ENCODE measurements at places on chromosomes 7 and 10. TPM values are rescaled to one million over a fixed set of nuclear protein-coding genes. Genes with fewer than 3 reads are reported as not detected.

DNA sequence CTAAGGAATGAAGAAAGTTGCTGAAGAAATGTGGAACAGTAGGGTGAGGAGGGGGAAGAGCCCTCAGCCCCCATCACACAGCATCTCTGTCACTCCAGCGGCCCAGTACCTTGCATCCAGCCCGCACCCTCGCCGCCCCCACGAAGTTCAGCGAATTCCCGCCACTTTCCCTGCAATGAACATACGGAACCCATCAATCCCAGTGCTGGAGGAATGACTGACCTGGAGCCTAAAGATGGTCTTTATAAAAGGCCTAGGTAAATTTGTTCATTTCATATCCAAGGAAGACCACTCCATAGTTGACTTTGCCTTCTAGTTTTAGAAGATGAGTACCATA, 779 bp upstream of the KIF5B start:
- DNase-seq, result no peak

GRCh38 chr7:22559829-22560489, 60.0 kb upstream of the STEAP1B start:
- DNase-seq, result peak; percentile 9

- DNase-seq, result no peak
Measured at GRCh38 chr10:18486438-18486837, 164.9 kb downstream of the NSUN6 start.

GRCh38 chr7:100723732-100724275, 3.5 kb downstream of the EPO start:
- DNase-seq, result no peak

- DNase-seq, result no peak
Measured at GRCh38 chr7:129017933-129018538, 36.9 kb downstream of the TNPO3 start.

DNA sequence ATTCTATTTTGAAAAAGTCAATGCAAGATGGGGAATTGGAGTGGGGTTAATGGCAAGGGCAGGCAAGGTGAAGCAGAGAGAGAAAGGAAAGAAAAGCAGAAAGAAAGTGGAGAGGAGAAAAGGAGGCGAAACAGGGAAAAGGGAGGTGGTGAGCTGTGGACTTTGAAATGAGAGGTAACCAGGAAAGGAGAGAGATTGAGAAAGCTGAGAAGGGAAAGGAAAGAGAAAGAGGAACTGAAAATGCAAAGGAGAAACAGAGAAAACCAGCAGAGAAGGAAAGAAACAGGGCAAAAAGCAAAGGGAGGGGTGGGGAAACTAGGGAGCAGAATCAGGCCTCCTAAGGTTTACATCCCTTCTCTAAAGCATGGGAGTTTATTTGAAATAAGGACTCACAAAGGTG, 72.5 kb upstream of the TPK1 start:
- no peak for DNase-seq

GRCh38 chr10:58372607-58373441, 12.4 kb upstream of the TFAM start:
- no peak for DNase-seq

GRCh38 chr7:80593869-80594586, 44.4 kb upstream of the CD36 start:
- DNase-seq, result no peak

- no peak for DNase-seq
Measured at GRCh38 chr7:95190515-95190914, 133.8 kb downstream of the PON1 start.

DNA sequence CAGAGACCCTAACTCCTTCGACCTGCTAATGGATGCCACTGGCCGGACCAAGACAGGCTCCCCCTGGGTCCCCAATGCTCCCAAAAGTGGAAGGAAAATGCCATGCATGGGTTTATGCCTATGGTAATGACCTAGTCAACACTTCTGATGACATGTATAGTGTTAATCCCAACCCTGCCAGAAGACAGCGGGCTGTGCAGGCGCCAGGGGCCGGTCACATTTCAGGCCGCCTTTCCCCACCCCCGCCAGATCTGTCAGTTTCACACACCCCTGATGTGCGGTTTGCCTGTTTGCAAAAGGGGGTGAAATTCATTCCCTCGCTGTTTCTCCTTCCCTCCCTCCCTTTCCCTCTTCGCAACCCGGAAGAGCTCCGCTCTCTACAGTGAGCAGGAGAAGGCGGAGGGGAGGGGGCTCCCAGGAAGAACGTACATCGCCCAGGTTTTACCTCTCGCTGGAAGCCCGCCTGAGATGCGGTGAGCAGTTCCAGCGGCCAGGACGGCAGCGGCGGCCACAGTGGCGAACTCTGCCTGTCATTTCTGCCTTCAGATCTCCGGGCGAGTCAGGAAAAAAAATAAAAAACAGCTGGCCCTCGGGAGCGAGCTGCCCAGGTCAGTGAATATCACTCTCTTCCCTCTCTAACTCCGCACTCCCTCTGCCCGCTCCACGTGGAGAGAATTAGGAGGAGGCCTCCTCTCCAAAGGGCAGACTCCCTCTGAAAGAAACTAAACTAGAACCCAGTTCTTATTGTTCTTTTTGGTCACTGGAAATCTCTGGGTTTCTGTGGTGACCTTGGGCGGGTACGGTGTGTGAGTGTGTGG, 9.4 kb upstream of the GATA3 start:
- DNase-seq, result no peak

DNA sequence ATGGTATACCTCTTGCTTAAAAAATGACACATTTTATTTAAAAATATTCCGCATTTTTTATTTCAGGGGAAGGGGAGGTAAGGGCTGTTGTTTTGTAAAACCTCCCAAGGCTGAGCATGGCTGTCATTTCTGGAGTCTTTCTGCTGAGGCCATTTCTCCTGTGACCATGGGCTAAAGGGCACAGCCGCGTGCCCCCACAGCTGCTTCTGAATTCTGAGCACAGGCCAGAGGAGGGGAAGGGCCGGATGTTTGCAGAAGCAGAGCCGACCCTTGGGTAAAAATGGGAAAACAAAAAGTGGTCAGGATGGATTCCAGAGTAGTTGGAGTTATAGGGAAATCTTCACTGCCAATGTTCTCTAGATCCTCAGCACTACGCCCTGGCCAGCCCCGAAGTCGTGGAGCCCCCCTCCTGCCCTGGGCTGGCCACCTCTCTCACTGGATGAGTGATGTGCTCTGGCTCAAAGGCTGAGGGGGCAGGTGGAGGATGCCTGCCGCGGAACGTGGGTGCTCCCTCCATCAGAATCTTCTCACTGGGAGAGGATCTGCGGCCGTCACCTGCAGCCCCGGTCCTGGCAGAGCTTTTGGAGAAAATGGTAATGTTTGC, 131.3 kb upstream of the ZEB1 start:
- DNase-seq, result no peak

DNA sequence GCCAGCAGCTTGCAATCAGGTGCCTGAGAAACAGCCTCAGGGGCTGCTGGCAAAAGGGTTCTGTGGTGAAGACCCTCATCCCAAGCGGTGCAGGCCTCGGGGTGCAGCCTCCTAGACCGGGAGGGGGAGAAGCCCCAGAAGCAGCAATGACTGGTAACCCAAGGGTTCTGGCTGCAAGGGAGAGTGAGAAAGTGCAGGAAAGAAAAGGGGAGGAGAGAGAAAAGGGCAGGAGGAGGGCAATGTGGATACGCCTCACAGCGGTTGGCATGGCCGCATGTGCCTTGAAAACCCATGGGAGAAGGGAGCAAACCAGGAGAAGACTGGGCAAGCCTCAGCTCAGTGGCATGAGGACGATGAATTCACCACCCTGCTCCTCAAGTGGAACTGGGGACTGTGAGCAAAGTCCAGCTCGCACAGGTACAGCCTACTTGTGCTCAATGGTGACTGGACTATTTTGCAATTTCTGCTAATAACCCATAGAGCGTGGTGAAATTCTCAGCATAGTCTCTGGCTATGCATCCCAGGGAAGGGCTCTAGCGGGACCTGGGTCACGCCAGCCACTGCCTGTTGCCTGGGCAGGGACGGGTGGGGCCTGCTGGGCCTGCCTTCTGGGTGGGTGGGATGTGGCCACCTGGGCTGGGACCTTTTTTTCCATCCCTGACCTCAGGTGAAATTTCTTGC, 6.2 kb downstream of the CLRN3 start:
- no peak for DNase-seq

DNA sequence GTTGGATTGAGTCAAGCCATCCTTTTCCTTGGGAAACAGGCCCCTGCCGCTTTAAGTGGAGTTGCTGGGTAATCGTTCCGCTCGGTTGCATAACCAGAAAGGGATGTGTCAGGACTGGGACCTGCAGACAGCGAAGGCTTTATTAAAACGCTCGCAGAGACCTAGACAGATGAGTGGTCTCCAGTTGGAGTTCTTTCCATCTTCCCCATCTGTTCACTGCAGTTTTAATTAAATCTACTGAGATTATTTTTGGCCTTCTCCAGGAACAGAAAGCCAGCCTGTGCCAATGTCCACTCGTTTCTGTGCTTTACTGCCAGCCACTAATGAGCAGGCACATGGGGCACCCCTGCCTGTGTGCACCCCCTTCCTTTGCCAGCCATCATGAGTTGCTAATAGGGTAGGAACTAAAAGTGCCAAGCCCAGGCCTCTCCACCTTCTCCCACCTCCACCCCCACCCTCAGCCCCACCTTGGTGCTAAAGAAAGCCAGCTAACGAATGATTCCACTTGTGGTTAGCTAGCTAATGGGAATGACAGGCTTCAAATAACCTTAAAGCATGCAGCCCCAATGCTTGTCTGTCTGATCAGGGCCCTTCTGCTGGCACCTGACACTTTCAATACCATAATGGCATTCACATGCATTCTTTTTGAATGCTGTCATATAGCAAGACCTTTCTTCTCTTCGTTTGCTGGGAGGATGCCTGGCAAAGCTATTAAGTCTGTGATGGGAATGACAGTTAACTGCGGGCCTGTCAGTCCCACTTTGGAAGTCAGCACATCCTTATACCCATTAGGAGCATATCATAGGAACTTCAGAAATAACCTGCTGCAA, 556.8 kb upstream of the GALNT17 start:
- no peak for DNase-seq

Gene TRIM56
- polyA plus RNA-seq, result 22.0 TPM

Gene IGFBP1
- not detected for polyA plus RNA-seq

Gene SUN3
- polyA plus RNA-seq, result not detected

Gene XPNPEP1
- 29.7 TPM for polyA plus RNA-seq

Gene CCL26
- not detected for polyA plus RNA-seq

Gene CPA4
- not detected for polyA plus RNA-seq

Gene RINT1
- polyA plus RNA-seq, result 15.1 TPM
